ENCODE measurements at places on chromosomes 5 and 9.

- DNase-seq, result peak; percentile 14
- H3K27me3 ChIP-seq, result no peaks in the 10 kb centered on the region
- no peak overlapping the region for H3K27ac ChIP-seq
- H3K4me3 ChIP-seq, result no peak overlapping the region
Observed at GRCh38 chr5:123278284-123278683, 144.9 kb downstream of the CEP120 start.

- no peaks in the 10 kb centered on the region for H3K27me3 ChIP-seq
- no peaks in the 10 kb centered on the region for H3K36me3 ChIP-seq
- H3K27ac ChIP-seq, result no peak overlapping the region
- peak; percentile 14 for DNase-seq
Observed at GRCh38 chr5:17412760-17413671, 85.0 kb upstream of the TAF11L2 start.

DNA sequence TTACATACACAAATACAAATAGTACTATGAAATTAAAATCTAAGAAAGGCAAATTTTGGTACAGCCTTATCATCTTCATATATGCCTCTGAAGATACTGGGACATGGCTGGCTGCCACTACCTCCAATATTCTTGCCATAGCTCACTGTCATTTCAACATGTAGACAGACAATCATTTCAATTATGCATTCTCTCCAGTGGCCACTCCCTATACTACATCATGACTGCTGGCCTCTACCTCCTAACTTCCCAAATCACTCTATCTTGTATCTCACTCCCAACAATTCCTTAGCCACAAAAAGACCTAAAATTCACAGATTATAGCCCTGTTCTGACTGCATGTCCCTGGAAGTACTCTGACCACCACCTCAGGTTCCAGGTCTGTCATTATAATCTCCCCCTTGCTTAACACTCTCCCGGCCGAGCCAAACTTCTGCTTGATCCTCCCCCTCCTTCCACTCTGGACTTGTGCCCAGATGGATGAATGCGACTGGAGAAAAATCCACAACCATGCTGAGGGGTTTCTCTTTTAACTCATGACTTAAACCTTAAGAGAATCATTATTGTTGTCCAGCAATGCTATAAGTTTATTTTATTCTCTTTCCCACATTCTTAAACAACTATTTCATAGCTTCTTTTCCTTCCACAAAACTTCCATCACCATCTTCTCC lies 225.3 kb upstream of the TLE4 start:
- H3K27me3 ChIP-seq, result no peaks in the 10 kb centered on the region
- no peak overlapping the region for H3K27ac ChIP-seq
- H3K4me1 ChIP-seq, result no peaks in the 10 kb centered on the region

DNA sequence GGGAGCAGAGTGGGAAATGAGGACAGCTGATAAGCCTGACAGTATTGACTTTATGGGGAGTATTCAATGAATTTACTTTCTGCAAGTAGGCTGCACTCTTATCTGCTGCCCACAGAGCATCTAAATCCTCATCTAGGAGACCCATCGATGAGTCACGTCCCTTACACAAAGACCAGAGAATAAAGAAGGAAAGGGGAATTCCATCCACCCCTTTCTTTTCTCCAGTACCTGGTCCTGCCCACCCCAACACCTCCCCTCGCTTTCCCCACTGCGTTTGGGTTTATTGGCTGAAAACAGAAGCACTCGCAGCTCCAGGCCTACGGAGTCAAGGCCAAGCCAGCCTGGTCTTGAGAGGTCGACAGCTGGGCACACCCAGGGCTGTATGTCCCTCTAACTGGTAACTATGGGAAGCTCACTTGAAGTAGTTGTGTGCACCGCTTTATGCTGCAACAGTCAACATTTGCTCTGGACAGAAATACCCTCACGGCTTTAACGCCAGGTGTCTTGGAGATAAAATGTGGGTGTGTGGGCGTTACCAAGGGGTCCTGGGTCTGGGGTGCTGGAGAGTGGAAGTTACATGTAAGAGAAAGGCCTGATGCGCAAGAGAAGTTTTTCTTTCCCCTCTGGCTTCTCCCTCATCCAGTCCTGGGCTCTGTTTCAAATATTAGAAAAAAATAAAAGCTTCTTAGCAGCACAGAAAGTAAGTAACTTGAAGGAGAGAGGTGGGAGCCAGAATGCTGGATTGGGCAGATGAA lies 14.5 kb upstream of the TAL2 start:
- H3K27me3 ChIP-seq, result no peaks in the 10 kb centered on the region
- H3K4me3 ChIP-seq, result no peak overlapping the region
- peaks cover 4% of the 10 kb centered on the region for H3K4me1 ChIP-seq
- no peak overlapping the region for H3K27ac ChIP-seq
- H3K36me3 ChIP-seq, result no peaks in the 10 kb centered on the region

DNA sequence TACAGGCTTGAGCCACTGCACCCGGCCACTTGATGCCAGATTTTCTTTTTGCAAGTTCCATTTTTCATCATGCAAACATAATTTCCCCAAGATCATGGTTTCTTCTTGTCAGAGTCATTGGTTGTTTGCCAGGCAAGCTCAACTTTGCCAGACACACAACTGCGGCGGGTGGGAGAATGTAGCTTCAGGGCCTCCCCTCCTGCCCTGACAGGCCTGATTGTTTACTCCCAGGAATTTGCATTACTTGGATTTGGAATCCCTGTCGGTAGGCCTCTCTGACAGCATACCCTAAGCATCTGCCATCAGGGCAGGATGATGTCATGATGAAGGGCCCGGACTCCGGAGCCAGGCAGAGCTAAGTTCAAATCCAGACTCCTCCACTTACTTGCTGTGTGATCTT lies 15.1 kb downstream of the RPS14 start:
- H3K27ac ChIP-seq, result no peak overlapping the region
- H3K4me3 ChIP-seq, result no peak overlapping the region
- no peaks in the 10 kb centered on the region for H3K4me1 ChIP-seq
- no peaks in the 10 kb centered on the region for H3K36me3 ChIP-seq
- H3K27me3 ChIP-seq, result no peaks in the 10 kb centered on the region
- peak; percentile 87 for DNase-seq

- no peak overlapping the region for H3K27ac ChIP-seq
- H3K36me3 ChIP-seq, result no peaks in the 10 kb centered on the region
- peak; percentile 96 for DNase-seq
Observed at GRCh38 chr5:81755320-81755719, 4.4 kb upstream of the SSBP2 start.

DNA sequence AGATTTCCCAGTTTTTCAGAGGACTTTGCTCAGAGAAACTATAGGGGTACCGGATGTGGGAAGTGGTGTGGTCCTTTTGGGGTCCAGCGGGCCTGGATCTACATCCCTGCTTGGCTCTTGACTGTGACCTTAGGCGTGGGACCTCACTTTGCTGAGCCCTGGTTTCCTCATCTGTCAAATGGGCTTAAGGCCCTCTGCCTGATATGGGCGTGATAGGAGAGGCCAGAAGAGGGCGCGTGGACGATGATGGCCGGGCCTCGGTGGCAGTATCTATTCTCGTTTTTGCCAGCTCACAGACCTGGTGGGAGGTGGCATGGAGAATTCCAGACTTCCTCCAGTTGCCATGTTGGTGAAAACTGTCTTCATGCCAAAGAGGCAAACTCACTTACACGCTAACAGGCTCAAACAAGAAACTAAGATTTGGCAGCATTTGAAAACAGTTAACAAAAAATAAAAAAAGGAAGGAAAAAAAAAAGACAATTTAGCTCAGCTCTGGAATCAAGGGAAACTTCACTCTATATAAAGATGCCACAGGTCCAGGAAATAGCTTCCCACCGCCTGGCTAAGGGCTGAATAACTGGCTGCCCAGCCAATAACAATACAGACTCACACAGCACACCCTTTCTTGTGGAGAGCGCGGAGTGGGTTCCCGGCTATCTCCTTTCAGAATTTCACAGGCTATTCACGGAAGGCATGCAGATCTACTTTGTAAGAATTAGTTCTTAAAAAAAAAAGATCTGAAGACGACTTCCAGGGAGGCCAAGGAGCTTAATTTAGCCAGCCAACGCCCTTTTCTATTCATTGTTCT lies 1.7 kb downstream of the SH3PXD2B start:
- H3K4me3 ChIP-seq, result peak overlapping the region; percentile 88
- no peaks in the 10 kb centered on the region for H3K36me3 ChIP-seq
- no peaks in the 10 kb centered on the region for H3K27me3 ChIP-seq

GRCh38 chr9:75979362-75979761 lies 88.9 kb downstream of the PCSK5 start:
- H3K4me3 ChIP-seq, result no peak overlapping the region
- no peak overlapping the region for H3K27ac ChIP-seq
- no peaks in the 10 kb centered on the region for H3K4me1 ChIP-seq
- no peaks in the 10 kb centered on the region for H3K27me3 ChIP-seq

GRCh38 chr5:159058716-159059636 lies 40.7 kb downstream of the EBF1 start:
- no peak overlapping the region for H3K4me3 ChIP-seq
- no peak for DNase-seq
- H3K4me1 ChIP-seq, result no peaks in the 10 kb centered on the region
- no peaks in the 10 kb centered on the region for H3K36me3 ChIP-seq

DNA sequence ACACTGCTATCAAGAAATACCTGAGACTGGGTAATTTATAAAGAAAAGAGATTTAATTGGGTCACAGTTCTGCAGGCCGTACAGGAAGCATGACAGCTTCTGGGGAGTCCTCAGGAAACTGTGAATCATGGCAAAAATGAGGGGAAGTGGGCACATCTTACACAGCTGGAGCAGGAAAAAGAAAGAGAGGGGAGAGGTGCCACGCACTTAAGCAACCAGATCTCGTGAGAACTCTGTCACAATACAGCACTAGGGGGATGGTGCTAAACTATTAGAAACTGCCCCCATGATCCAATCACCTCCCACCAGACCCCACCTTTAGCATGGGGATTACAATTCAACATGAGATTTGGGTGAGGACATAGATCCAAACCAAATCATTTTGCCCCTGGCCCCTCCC lies 105.5 kb upstream of the CPLX2 start:
- H3K27ac ChIP-seq, result no peak overlapping the region
- H3K4me1 ChIP-seq, result no peaks in the 10 kb centered on the region

GRCh38 chr9:115604831-115605483 lies 487.0 kb upstream of the TNC start:
- no peaks in the 10 kb centered on the region for H3K27me3 ChIP-seq
- no peak overlapping the region for H3K27ac ChIP-seq
- H3K36me3 ChIP-seq, result no peaks in the 10 kb centered on the region
- H3K4me3 ChIP-seq, result no peak overlapping the region
- DNase-seq, result no peak
- no peaks in the 10 kb centered on the region for H3K4me1 ChIP-seq

- DNase-seq, result peak; percentile 80
- H3K27ac ChIP-seq, result no peak overlapping the region
- H3K36me3 ChIP-seq, result no peaks in the 10 kb centered on the region
Observed at GRCh38 chr5:78509884-78510769, 138.4 kb downstream of the LHFPL2 start.

DNA sequence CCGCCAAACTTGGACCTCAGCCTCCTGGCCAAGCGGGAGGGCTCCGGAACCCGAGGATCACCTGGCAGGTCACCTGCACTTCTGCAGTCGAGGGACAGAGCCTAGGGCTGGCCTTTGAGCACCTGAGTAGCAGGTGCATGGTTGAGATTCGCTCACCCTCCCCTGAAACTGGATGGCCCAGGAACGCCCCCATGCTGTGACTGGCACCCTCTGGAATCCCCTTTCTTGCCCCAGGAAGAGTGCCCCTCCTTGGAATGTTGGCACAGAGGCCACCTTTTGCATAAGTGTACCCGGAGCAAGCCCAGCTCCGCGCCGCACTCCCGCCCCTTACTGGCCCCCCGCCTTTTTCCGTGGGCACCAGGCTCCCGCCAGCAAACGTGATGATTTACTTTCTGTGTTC lies 112.5 kb upstream of the IER5L start:
- no peak overlapping the region for H3K4me3 ChIP-seq
- H3K27ac ChIP-seq, result no peak overlapping the region
- H3K36me3 ChIP-seq, result no peaks in the 10 kb centered on the region

GRCh38 chr5:64519263-64519662 lies 13.4 kb downstream of the RGS7BP start:
- no peak overlapping the region for H3K27ac ChIP-seq
- H3K27me3 ChIP-seq, result no peaks in the 10 kb centered on the region
- H3K36me3 ChIP-seq, result no peaks in the 10 kb centered on the region
- no peaks in the 10 kb centered on the region for H3K4me1 ChIP-seq
- no peak overlapping the region for H3K4me3 ChIP-seq

DNA sequence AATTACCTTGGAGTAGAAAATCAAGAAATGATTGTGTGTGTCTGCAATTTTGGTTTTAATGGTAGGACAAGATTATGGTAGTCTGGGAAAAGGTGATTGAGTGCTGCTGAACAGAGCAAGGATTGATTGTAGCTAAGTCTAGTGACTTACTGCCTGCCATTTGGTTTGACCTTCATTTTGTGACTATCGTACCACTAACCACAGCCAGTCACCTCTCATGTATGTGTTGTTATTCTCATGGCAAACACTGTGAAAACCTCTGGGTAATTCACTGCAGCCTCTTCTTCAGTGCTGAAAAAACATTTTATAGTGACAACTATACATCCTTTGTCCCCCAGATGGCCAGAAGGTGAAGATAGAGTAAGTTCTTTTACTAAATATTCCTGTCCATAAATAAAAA lies 37.5 kb downstream of the CTNNA1 start:
- no peaks in the 10 kb centered on the region for H3K27me3 ChIP-seq
- no peaks in the 10 kb centered on the region for H3K36me3 ChIP-seq
- H3K4me1 ChIP-seq, result no peaks in the 10 kb centered on the region
- no peak overlapping the region for H3K27ac ChIP-seq
- DNase-seq, result no peak

GRCh38 chr5:38323645-38324295 lies 65.4 kb downstream of the EGFLAM start:
- H3K27me3 ChIP-seq, result no peaks in the 10 kb centered on the region
- no peak overlapping the region for H3K4me3 ChIP-seq
- H3K4me1 ChIP-seq, result no peaks in the 10 kb centered on the region

DNA sequence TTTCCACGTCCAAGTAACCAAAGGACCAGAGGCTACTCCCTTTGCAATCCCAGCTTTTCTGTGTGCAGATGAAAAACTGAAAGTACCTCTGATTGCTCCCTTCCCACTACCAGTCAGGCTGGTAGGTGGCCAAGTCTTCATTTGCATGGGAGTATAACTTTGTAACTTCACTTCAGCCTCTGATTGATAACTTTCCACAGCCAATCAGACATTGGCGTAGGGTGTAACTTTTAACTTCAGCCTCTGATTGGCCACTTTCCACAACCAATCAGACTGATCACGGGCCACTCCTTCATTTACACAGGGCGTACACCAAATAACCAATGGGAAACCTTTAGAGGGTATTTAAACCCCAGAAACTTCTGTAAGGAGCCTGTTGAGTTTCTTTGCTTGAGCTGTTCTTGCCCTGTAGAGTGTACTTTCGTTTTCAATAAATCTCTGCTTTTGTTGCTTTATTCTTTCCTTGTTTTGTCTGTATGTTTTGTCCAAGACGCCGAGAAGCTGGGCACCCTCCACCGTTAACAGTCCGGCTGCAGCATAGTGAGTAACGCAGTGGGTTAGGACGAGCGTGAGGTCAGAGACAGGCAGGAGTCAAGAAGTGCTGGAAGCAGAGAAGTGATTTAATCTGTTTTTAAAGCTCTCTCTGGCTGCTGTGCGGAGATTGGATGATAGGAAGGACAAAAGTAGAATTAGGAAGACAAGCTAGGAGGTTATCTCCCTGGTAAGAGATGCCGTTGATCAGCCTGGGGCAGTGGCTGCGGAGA lies 3.5 kb upstream of the EXOSC2 start:
- H3K36me3 ChIP-seq, result no peaks in the 10 kb centered on the region
- H3K27ac ChIP-seq, result no peak overlapping the region
- H3K4me1 ChIP-seq, result peaks cover 5% of the 10 kb centered on the region
- peak; percentile 93 for DNase-seq

Measured in mesendoderm (in vitro differentiated cells).